ENCODE measurements at places on chromosomes 4 and X.

- no peak for DNase-seq
These were observed 4.0 kb downstream of the COL25A1 start for GRCh38 chr4:109298279-109299010.

- DNase-seq: no peak
These were observed 1759.6 kb downstream of the C4orf33 start for GRCh38 chr4:130855533-130855932.

GRCh38 chrX:10197279-10198210, 40.8 kb downstream of the CLCN4 start:
- DNase-seq: no peak

GRCh38 chr4:25978327-25978726, 64.3 kb downstream of the SMIM20 start:
- DNase-seq: no peak

GRCh38 chr4:25213347-25213979, 20.4 kb upstream of the PI4K2B start:
- DNase-seq: no peak

DNA sequence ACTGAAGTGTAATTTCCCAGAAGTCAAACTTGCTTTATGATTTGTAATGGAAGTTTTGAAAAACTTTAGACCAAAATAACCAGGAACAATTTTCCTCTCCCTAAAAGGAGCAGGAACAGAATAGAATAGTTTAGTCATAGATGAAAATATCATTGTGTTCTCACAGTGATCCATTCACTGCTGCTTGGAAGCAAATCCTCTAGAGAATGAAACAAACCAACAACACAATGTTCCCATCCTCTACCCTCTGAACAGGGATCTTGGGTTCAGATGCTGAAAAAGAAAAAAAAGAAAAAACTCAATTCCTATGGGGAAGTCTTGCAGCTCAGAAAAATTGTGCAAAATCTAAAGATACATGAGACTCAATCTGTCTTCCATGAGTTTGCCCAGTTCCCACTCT, 12.2 kb downstream of the DSPP start:
- DNase-seq: no peak

DNA sequence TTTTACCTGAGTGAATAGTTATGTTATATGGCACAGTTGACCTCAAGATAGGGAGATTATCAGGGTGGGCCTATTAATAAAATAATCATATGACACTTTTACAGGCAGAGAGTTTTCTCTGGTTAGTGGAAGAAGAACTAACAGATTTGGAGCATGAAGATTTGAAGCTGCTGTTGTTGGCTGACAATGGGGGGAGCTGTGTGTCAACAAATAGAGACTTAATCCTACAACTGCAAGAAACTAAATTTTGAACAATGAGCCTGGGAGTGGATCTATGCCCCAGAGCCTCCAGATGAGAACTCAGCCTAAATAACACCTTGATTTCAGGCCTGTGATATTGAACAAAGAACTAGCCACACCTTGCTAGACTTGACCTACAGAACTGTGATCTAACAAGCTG, 7.2 kb upstream of the CCSER1 start:
- no peak for DNase-seq

GRCh38 chrX:41273638-41274037, 60.3 kb upstream of the DDX3X start:
- DNase-seq: peak; percentile 54

DNA sequence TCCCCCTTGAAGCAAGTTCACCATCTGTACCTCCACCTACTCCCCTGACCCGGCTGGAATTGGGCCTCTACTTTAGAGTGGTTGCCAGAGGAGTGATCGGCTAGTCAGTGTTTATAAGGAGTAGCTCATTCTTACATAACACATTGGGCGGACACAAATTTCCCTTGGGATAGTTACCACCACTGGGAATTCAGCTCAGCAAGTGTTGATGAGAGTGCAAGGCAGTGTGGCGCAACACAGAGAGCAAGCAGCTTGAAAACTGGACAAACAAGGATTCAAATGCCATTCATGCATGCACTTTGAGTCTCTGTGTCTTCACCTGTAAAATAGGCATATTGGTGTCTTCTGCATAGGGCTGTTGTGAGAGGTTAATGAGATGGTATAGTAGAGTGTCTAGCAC, 92.7 kb downstream of the STK32B start:
- DNase-seq: peak; percentile 15

GRCh38 chr4:48546336-48546735, 56.3 kb downstream of the ZAR1 start:
- peak; percentile 18 for DNase-seq

DNA sequence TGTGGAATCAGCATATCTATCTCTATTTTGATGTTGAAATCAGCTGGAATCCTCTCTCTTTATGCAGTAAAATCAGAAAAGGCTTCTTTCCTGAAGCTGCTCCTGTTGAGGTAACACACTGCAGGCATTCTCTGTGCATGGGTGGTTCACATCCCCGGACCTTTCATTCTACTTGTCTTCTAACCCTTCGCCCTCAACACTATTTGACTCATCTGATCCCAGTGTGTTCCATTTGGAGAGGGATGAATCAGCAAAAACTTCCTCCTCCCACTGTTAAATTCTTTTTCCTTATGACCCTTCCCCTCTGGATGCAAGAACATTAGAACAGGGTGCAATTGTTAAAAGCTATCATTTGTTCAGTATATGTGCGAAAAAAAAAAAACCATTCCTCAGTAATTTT, 67.4 kb downstream of the RNF150 start:
- no peak for DNase-seq

DNA sequence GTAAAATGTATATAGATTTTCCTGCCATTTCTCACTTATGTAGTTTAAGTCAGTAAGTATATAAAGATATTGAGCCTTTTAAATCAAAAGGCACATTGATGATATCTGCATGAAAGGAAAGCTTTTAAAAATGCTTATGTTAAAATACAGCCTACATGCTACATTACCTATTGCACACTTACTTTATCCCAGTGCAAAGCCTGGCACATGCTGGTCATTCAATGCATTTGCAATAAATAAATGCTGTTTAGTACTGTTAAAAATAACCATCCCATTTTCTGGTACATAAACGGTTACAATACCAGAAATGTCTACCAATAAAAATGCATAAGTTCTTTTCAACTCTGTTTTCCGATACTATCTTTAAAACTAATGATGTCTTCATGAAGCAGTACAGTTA, 22.1 kb upstream of the SPATA4 start:
- no peak for DNase-seq

GRCh38 chr4:133647206-133647605, 498.1 kb downstream of the PCDH10 start:
- DNase-seq: no peak

- DNase-seq: no peak
These were observed 875.2 kb downstream of the RAPGEF2 start for GRCh38 chr4:159977907-159978617.

DNA sequence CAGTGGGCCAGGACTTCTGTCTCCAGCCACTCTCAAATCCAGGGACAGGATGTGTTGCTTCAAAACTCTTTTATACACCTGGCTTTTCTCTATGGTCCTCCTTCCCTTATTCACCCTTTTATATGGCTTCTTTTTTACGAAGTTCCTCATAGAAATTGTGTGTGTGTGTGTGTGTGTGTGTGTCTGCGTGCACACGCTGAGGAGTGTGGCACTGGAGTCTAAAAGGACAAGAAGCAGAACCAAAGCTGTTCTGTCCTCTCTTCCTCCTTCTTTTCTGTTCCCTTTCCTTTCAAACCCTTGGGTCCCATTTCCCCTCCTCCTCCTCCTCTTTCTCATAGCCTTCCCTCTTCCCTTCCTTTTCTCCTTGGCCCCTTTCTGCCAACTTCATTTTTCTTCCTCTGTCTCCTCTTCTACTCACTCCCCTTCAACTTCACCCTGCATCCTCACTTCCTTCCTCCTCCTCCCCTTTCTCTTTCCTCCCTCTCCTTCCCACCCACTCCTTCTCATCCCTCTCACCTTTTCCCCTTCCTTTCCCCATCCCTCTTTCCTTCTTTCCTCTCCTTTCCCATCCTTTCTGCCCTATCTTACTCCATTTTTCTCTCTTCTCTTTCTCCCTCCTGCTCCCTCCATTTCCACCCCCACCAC, 360.5 kb downstream of the MID1IP1 start:
- no peak for DNase-seq

GRCh38 chr4:124018383-124019317, 622.1 kb downstream of the SPRY1 start:
- peak; percentile 72 for DNase-seq

- DNase-seq: peak; percentile 42
These were observed 69.6 kb upstream of the SLC4A4 start for GRCh38 chr4:71269233-71269632.

- no peak for DNase-seq
These were observed 3.0 kb downstream of the MEPE start for GRCh38 chr4:87835743-87836142.

- no peak for DNase-seq
These were observed 34.0 kb upstream of the TBC1D9 start for GRCh38 chr4:140790171-140790570.

- DNase-seq: no peak
These were observed 190.4 kb downstream of the RBMX2 start for GRCh38 chrX:130592204-130592603.

GRCh38 chr4:68349279-68349648, 626 bp downstream of the YTHDC1 start:
- peak; percentile 9 for DNase-seq

GRCh38 chr4:1983053-1983845, 25.5 kb downstream of the NELFA start:
- DNase-seq: no peak

GRCh38 chr4:155639704-155640523, 26.7 kb upstream of the GUCY1A1 start:
- DNase-seq: no peak

GRCh38 chr4:3317656-3318211, 24.9 kb downstream of the RGS12 start:
- DNase-seq: no peak

DNA sequence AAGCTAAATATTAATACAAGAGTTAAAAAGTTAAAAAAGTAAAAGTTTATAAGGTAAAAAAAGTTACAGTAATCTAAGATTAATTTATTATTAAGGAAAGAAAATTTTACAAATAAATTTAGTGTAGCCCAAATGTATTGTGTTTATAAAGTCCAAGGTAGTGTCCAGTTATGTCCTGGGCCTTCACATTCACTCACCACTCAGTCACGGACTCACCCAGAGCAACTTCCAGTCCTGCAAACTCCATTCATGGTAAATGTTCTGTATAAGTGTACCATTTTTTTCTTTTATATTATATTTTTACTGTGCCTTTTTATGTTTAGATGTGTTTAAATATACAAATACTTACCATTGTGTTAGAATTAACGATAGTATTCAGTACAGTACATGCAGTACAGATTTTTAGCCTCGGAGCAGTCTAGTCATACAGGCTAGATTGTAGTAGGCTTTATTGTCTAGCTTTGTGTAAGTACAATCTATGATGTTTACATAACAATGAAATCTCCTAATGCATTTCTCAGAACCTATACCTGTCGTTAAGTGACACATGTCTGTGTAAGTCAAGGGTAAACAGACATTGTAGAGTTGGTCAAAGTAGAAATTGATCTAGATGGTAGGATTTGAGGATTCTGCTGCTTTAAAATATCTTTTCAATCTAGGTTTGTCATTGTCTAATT, 197.7 kb downstream of the GC start:
- no peak for DNase-seq

DNA sequence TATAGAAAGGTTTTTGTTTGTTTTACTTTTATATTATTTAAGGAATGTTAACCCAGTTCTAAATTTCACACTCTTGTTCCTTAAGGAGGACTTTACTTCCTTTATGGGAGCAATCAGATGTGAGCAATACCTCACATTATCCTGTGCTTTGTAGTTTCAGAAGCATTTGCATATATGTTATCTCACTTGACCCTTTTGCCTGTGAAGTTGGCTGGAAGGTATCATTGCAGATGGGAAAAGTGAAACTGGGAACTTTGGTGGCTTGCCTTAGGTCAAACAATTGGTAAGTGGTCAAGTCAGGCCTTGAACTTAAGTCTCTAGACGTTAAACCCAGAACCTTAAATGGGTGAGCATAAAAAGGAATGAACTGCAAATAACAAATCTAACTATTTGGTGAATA, 90.6 kb downstream of the AREG start:
- DNase-seq: no peak

DNA sequence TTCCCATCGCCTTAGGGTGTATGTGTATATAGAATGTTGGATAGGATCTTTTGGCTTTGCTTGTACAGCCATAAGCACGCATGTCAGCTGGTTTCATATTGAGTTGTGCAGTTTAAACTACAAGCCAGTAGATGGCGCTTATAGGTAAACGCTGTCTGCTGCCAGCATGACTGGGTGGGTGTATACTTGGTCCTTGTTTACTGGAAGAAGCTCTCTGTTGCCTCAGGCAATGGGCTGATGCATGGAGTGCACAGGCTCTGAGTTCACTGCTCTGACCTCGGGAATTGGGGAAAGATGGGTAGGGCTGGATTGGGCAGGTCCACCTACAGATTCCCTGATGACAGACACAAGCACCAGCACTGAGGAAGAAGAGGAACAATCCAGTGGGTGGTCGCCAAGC, 831.5 kb downstream of the STIM2 start:
- DNase-seq: peak; percentile 13

GRCh38 chrX:84715315-84715714, 213.1 kb upstream of the HDX start:
- DNase-seq: no peak

DNA sequence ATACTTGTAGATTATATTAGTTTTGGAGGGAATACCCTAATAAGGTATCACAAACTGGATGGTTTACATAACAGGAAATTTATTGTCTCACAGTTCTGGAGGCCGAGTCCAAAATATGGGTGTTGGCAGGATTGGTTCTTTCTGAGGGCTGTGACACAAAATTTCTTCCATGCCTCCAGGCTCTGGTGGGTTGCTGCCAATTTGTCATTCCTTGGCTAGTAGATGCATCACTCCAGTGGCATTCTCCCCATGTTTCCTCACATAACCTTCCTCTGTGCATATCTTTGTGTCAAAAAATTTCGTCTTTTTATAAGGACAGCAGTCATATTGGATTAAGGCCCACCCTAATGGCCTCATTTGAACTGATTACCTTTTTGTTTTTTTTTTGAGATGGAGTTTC, 49.3 kb downstream of the APELA start:
- peak; percentile 56 for DNase-seq

- DNase-seq: peak; percentile 43
These were observed 94.5 kb upstream of the DHRSX start for GRCh38 chrX:2595258-2595657.

DNA sequence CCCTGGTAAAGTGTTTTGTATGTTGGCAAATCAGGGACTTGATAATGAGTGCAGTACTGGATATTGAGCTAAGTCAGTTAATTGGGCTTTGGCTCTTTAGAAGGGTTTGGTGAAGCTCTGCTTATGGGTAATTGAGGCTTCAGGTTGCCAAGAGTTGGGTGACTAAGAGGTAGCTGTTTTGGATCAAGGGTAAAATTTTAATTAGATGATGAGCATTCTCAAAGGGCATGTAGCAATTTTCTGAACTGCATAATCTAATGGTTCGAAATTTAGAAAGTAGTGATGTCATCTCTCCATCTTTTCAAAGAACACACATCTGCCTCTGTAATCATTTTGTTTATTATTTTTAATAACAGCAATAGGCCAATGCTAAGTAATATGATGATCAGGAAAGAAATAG, 5.5 kb upstream of the TRIM2 start:
- no peak for DNase-seq
